Esophagus muscularis mucosa (tissue), 4 donors: ENCODE measurements at places on chromosomes 12 and 14. TPM values are rescaled to one million over a fixed set of nuclear protein-coding genes. Genes with fewer than 3 reads are reported as not detected.

DNA sequence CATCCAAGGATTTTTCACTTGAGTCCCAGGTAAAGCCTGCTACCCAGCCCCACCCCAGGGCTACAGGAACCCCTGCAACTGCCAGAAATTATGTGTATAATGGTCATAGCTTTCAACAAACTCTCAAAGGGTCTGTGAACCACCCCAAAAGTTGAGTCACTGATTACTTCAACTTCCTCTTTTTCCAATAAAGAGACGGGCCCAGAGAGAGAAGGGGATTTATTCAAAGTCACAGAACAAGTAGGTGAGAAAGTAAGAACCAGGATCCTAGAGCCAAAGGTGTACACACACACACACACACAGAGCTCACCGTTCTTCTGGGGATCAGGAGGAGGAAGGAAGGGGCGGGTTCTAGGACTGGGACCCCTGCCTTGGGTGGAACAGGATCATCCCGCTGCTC is 4.8 kb upstream of the ITPK1 start:
- no peak for DNase-seq

DNA sequence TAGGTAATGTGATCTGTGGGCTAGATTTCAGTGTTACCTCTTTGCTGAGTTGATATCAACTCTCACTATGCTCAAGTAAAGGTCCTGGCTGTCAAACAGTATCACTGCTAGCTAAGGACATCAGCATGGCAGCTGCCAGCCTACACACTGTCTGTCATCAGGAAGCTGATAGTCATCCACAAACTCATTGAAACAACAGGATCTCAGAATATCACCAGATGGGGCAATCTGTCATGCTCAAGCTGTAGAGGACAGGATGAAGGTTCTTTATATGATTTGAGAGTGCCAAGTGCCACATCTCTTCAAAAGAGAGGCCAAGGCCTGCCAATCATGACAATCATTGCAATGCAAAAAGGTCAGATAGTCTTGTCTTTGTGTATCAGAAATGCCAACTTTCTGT is 811.5 kb upstream of the SEL1L start:
- no peak for DNase-seq

DNA sequence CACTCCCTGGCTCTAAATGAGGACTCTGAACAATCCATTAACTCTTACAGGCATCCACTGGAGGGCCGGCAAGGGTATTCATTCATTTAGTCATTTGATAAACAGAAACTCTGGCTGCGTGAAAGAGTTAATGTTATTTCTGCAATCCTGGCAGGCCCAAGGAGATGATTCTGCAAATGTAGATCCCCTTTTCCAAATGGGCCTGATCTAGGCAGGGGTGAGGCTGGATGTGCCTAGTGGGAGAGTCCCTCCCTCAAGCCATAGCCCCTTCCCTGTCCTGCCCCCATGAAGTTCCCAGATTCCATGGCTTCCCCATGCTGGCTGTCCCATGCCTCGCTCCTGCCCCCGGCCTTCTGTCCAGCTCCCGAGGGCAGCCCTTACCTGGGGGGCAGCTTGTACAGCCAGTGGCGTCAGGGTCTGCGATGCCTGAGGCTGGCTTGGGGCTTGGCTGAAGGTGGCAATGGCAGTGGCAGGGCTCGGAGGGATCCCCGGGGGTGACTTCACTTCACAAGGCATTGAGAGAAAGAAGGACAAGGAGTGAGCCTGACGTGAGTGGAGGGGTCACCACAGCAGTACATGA is 18.4 kb downstream of the POU6F1 start:
- DNase-seq: no peak

The GPRC5A gene
- total RNA-seq: 2.9 TPM

- no peak for DNase-seq
Measured at GRCh38 chr12:15535352-15535781, 213.1 kb downstream of the PTPRO start.
